ENCODE measurements at places on chromosomes 6 and 20.

DNA sequence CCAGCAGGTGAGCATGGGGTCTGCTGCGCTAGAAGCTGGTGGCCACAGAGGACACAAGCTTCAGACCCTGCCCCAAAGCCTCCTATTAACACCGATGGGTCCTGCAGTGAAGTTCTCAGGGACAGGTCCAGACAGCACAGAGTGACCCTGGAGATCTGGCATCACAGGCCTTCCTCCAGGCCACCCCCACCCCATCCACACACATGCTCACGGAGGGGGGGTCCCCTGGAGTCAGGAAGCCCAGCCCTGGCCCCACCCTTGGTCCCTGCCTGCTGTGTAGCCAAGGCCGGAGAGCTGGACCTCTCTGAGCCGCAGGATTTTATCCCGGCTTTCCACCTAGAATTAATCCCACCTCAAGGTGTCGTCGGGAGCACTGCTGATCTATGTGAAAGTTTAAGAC, 167.3 kb downstream of the TAF4 start:
- peaks cover 1% of the 10 kb centered on the region for H3K27me3 ChIP-seq
- H3K36me3 ChIP-seq: no peaks in the 10 kb centered on the region
- no peaks in the 10 kb centered on the region for H3K4me1 ChIP-seq
- no peak for DNase-seq

DNA sequence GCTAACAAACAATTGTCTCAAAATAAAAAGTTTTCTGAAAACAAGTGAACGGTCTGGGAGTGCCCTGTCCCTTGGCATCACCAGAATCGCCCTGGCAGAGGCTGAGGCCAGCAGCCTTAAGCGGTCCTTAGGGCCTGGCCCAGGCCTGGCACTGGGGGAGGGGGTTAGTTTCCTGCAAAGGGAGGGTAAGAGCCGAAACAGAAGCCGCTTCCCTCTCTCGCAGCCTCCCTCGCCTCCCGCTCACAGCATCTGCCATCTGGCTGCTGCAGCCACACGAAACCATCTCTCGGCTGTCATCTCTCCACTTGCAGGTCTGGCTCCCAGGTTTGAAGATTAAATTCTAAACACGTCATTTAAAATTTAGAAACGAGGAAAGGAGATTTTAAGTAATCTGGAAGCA, 31.5 kb downstream of the PMEPA1 start:
- H3K27me3 ChIP-seq: peaks cover 13% of the 10 kb centered on the region
- H3K4me3 ChIP-seq: no peak overlapping the region
- H3K4me1 ChIP-seq: peaks cover 70% of the 10 kb centered on the region

GRCh38 chr6:50249493-50249892, 199.8 kb upstream of the DEFB112 start:
- no peak for DNase-seq
- no peak overlapping the region for H3K27ac ChIP-seq
- H3K4me3 ChIP-seq: no peak overlapping the region
- H3K4me1 ChIP-seq: no peaks in the 10 kb centered on the region
- no peaks in the 10 kb centered on the region for H3K27me3 ChIP-seq

- no peaks in the 10 kb centered on the region for H3K36me3 ChIP-seq
- no peak overlapping the region for H3K4me3 ChIP-seq
- no peak overlapping the region for H3K27ac ChIP-seq
- no peaks in the 10 kb centered on the region for H3K4me1 ChIP-seq
Measured at GRCh38 chr6:146339716-146340115, 203.9 kb upstream of the RAB32 start.

DNA sequence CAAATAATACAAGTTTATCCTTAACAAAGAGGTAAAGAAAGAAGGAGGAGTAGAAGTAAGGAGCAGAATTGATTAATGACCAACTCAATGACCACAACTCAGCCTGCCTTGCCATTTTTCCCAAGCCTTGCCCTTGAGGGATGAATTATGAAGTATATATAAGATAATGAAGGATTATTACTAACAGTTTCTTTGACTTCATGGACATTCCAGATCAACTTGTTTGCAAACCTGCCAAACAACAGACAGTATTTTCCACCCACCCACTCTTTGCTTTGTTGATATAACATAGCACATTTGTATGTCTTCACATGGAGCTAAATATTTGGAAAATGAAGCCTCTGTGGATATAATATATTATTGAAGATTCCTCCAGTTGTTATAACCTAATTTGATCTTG, 9.9 kb upstream of the C6orf141 start:
- H3K4me1 ChIP-seq: no peaks in the 10 kb centered on the region
- no peaks in the 10 kb centered on the region for H3K36me3 ChIP-seq
- no peak overlapping the region for H3K4me3 ChIP-seq
- H3K27me3 ChIP-seq: peaks cover 2% of the 10 kb centered on the region

- peak; percentile 33 for DNase-seq
- no peaks in the 10 kb centered on the region for H3K36me3 ChIP-seq
- peaks cover 7% of the 10 kb centered on the region for H3K27me3 ChIP-seq
Measured at GRCh38 chr20:31934968-31935764, 16.7 kb downstream of the PDRG1 start.

- H3K4me1 ChIP-seq: peaks cover 3% of the 10 kb centered on the region
- DNase-seq: no peak
- H3K27ac ChIP-seq: no peak overlapping the region
- H3K27me3 ChIP-seq: peaks cover 14% of the 10 kb centered on the region
- H3K4me3 ChIP-seq: no peak overlapping the region
Measured at GRCh38 chr6:44004625-44005506, 122.4 kb downstream of the MRPL14 start.

GRCh38 chr6:120938876-120939472, 395.3 kb downstream of the TBC1D32 start:
- no peaks in the 10 kb centered on the region for H3K4me1 ChIP-seq
- H3K27me3 ChIP-seq: no peaks in the 10 kb centered on the region
- H3K36me3 ChIP-seq: no peaks in the 10 kb centered on the region

GRCh38 chr6:27838945-27839625, 73.1 kb downstream of the OR2B2 start:
- H3K27ac ChIP-seq: no peak overlapping the region
- peaks cover 13% of the 10 kb centered on the region for H3K4me1 ChIP-seq
- H3K36me3 ChIP-seq: no peaks in the 10 kb centered on the region
- no peak for DNase-seq

DNA sequence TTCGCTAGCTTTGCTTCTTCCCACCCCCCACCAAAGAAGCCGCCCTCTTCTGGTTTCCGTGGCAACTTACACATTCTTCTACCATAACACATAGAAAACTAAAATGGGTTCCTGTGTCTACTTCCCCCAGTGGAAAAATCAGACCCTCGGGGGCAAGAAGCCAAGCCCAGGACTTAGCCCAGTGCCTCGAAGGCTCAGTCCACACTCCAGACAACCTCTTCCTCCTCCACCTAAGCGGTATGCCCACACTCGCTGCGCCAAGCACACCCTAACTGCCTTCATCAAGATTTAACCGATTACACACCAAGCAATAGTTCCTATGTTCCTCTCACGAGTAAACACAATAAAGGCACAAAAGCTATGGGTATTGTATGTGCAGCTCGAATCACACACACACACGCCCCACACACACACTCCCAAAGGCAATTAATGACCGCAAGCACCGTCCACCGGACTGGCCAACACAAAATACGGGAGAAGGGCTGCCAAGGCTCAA, 537 bp downstream of the PPIL4 start:
- peaks cover 19% of the 10 kb centered on the region for H3K27me3 ChIP-seq
- peaks cover 19% of the 10 kb centered on the region for H3K4me1 ChIP-seq
- peaks cover 4% of the 10 kb centered on the region for H3K36me3 ChIP-seq
- peak; percentile 44 for DNase-seq
- peak overlapping the region; percentile 100 for H3K4me3 ChIP-seq

DNA sequence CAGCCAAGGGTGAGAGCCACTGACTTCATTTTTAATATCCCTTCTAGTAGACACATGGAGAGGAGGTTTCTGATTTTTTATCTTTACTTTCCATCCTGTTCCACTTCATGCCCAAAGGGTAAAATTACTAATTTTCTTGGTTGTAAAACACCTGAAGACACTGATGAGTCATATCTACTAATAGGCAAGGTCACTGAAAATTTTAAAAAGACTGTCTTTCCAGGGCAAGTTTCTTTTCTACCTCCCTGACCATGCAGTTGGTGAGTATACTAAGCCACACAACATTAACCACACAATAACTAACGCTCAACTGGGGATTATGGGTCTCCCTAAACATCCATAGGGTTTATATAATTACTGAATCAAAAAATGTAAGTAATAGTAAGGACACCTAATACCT, 109.6 kb downstream of the KIF6 start:
- no peak overlapping the region for H3K4me3 ChIP-seq
- DNase-seq: no peak
- H3K4me1 ChIP-seq: peaks cover 4% of the 10 kb centered on the region
- no peaks in the 10 kb centered on the region for H3K36me3 ChIP-seq
- H3K27ac ChIP-seq: no peak overlapping the region

GRCh38 chr6:170184316-170184715, 106.6 kb downstream of the DLL1 start:
- H3K27me3 ChIP-seq: peaks cover 7% of the 10 kb centered on the region
- peaks cover 13% of the 10 kb centered on the region for H3K4me1 ChIP-seq
- no peak overlapping the region for H3K4me3 ChIP-seq
- no peak for DNase-seq
- H3K27ac ChIP-seq: no peak overlapping the region

- no peaks in the 10 kb centered on the region for H3K36me3 ChIP-seq
- no peak overlapping the region for H3K4me3 ChIP-seq
- peaks cover 20% of the 10 kb centered on the region for H3K4me1 ChIP-seq
- H3K27ac ChIP-seq: peak overlapping the region; percentile 50
- no peak for DNase-seq
- peaks cover 2% of the 10 kb centered on the region for H3K27me3 ChIP-seq
Measured at GRCh38 chr6:165769884-165770283, 106.8 kb upstream of the PDE10A start.

DNA sequence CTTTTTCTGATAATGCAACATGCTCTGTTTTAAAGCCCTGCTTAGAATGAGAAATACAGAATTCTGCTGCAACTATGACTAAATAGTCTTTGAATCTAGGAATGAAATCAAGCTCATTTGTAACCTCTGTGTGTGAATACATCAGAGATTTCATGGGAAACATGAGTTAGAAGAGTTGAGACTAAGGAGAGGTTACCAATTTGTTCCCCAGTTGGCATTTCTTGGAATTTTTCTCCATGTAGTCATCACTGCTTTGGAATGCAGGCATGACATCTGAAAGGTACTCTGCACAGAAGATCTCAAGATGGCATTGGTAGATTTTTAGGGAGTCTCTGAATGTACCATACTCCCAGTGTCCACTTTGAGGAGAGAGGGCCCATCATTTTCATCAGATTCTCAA, 237.2 kb downstream of the TFAP2A start:
- DNase-seq: no peak
- H3K36me3 ChIP-seq: no peaks in the 10 kb centered on the region
- peaks cover 1% of the 10 kb centered on the region for H3K27me3 ChIP-seq
- H3K4me1 ChIP-seq: no peaks in the 10 kb centered on the region

All from endothelial cell (in vitro differentiated cells).